AML-193 (cell line): ENCODE measurements at places on chromosomes 13 and 19.

DNA sequence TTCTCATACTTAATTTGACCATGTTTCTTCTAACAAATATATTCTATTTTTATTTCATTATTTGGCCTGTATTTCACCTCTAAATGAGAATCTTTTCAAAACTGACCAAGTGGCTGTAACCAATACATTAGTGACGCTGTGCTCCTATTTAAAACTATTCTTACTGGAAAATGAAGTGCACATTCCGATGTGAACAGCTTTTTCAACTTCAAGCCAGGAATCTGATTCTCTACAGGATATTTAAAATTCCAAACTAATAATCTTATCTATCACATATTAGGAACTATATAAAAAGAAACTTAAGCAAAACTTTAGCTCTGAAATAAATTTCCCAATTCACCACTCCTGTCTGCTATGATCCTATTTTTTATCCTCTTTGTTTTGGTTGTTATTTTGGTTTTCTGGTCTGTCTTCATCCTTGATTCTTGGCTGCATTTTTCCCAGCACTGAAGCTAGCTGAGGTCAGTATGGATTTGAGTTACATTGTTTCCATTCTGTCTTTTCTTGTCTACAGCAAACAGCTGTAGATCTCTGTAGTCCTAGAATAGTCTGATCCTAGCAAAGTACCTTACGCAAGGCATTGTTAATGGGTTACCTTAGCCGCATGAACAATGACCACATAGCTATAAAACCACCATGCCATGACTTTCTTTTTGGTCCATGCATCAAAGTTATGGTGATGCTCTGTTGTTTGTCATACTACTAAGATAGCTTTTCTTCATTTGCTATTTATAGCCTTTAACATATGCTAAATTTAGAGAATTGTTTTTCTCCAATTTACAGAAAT lies 748.6 kb upstream of the SPRY2 start:
- no peak for DNase-seq

DNA sequence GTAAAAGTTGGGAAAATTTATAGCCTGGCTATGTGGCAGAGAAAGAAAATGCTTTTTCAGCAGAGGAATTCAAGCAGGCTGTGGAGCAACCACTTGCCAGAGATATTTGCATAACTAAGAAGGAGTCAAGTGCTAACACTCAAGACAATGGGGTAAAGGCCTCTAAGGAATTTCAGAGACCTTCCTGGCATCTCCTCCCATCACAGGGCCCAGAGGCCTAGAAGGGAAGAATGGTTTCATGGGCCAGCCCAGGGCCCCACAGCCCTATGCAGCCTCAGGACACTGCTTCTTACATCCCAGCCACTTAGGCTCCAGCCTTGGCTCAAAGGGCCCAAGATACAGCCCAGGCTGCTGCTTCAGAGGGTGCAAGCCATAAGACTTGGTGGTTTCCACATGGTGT lies 14.3 kb downstream of the SLC15A1 start:
- DNase-seq = no peak

DNA sequence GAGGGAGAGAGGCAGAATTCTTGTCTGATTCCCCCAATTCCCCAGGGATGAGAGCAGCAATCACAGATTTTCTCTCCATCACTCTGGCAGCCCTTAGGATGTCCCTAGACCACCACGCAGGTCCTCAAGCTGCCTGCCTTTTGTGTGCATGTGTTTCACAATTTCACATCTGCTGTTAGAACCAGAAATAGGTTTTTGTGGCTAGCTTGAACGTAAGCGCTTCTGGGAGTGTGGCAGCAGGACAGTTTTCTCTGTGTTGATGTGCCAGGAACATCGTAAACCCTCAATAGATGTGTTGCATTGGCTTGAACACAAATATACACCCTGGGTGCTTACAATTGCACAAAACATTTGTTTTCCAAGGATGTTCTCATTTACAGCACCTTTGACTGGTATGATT lies 78.8 kb upstream of the TMTC4 start:
- no peak for DNase-seq

DNA sequence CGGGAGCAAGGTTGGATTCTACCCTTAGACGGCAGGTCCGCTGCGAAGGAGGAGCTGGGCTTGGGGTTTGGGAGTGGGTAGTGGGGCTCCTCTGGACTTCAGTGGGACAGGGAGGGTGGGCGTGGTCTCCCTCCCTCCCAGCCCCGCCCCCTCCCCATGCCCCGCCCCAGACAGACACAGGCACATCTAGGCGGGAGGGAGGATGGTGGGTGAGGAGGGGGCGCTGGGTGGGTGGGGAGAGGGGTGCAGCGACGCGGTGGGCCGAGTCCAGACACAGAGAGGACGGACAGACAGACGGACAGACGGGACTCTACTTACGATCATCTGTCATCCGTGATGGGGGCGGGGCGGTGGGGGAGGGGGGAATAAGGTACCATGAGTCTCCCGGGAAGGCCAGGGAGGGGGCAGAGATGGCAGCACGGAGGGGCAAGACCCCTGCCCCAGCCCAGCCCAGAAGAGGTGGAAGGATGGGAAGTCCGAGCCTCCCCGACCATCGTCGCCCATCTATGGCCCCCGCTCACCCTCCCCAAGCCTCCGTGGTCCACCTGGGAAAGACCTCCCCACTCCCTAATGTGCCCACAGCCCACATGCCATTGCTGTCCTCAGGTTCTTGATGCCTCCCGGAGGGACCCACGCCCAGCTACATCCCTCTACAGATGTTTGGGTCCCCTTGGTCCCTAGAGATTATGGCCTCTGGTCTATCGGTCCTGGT lies 64.8 kb downstream of the UNC13A start:
- no peak for DNase-seq

DNA sequence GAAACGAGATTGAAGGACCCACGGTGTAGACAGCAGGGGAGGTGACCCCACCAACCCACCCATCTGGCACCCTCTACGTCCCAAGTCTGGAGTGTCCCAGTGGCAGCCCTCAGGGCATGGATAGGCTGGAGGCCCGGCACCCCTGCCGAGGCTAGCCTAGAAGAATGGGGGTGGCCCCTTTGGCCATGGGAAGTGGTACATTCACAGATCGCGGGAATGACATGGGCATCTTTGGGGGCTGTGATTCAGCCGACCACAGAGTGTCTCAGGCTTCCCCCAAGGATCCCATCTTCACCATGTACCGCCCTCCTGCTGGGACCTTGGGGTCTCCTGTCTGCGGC lies 11.3 kb upstream of the MKNK2 start:
- DNase-seq = no peak

DNA sequence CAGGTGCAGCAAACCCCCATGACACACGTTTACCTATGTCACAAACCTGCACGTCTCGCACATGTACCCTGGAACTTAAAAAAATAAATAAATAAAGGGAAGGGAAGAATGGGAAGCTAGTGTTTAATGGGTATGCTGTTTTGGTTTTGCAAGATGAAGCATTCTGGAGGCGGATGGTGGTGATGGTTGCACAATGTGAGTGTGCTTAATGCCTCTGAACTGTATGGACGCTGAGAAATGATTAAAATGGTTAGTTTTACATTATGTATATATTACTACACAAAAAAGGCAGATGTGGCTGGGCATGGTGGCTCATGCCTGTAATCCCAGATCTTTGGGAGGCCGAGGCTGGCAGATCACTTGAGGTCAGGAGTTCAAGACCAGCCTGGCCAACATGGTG lies 17.8 kb downstream of the NFILZ start:
- peak; percentile 70 for DNase-seq

GRCh38 chr13:53266757-53267156 lies 238.1 kb downstream of the OLFM4 start:
- DNase-seq = no peak

- no peak for DNase-seq
Observed at GRCh38 chr13:95356916-95357315, 55.7 kb upstream of the ABCC4 start.

DNA sequence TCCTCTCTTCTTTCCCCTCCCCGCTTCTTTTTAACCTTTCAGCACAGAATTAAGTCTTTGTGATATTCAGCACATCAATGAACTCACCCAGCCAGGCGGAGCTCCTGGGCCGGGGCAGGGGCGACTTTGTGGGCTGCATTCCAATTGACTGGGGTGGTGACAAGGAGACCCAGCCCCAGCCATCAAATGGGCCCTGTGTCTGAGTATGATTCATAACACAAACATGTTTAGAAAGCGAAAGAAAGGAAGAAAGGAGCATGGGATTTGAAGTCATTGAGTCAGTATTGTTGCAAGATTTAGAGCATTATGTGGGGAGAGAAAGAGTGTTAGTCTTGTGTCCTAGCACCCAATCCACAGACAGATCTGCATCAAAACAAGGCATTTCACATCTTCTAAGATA lies 185.3 kb downstream of the LHFPL6 start:
- DNase-seq = no peak

DNA sequence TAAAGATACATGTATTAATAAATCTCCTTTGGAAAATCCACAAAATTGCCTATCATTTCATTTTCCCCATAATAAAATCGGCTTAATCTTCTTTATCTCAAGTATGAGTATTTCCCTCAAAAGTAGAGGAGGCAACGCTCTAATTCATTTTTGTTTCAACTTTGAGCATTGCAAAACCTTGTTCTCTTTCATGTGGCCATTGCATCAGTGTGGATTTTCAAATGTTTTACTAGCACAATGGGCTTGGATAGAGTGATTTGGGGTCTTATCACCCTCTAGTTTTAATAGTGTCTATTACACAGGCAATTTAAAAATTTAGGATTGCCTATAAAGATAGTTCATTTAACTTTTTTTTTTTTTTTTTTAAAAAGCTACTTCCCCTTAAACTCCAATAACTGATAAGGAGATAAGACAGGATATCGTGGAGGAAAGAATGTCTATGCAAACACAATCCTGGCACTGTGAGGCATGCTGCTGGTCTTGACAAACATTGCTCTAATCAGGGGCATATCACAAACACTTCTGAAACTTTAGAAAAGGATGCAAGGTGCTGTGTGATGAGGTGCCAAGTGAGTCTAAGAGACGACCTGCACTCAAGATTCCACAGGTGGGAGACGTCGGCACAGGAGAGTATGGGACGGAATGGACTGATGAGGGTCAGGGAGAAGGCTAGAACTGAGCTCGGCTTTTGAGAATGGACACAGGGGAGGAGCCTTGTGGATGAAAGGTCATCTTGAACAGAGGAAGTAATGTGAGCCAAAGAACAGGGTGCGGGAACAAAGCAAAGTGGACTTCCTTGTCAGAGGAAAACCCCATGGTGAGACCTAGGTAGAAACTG lies 199.7 kb downstream of the IRS2 start:
- DNase-seq = no peak

DNA sequence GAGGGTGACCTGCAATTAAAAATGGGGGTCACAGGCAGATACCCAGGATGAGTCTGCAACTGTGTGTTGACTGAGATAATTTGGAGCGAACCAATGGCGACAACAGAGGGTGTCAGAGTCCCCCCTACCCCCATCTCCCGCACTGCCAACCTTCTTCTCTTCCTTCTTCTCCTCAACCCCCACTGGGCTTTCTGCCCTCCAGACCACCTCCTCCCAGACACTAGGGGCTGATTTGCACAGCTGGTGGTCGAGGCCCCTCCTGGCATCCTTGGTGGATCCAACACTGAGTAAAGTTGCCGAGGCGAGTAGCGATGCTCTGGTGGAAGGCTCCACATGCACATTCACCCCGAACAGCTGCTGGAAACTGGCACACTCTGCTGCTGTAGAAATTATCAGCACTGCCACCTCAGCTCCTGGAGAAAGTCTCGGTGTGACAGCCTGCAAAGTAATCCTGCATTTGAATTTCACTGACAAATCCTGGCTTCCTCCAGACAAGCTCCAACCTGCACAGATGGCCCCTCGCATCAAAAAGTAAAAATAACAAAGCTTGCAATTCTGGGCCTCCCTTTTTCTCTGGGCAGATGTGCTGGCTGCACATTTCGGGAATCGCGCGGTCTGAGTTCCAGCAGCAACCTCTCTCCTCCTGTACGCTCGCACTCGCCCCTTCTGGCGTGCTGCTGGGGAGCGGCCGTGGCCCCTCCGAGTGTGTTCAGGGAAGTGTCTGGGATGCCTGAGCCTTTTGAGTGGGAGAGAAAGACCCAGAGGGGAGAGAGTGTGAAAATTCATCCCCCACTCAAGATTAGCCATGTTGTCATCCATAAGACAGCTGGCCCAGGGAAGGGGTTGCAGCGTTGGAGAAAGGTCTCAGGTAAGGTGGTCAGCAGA lies 28.5 kb downstream of the CCNE1 start:
- no peak for DNase-seq

- DNase-seq = no peak
Observed at GRCh38 chr19:49853852-49854377, 3.0 kb downstream of the PTOV1 start.
